Transverse colon (tissue), 4 donors: ENCODE measurements at places on chromosomes 3 and 15. TPM values are rescaled to one million over a fixed set of nuclear protein-coding genes. Genes with fewer than 3 reads are reported as not detected.

- peaks cover 20% of the 10 kb centered on the region for H3K4me1 ChIP-seq
- peak; percentile 16 for DNase-seq
- H3K27me3 ChIP-seq, result no peaks in the 10 kb centered on the region
- H3K27ac ChIP-seq, result peak overlapping the region; percentile 86
- H3K36me3 ChIP-seq, result no peaks in the 10 kb centered on the region
Measured at GRCh38 chr15:40322531-40323238, 807 bp upstream of the INAFM2 start.

Gene MED12L
- under 0.01 TPM for total RNA-seq

Gene CSPG5
- total RNA-seq, result 0.60 TPM

GRCh38 chr15:89559769-89560264 lies 15.5 kb upstream of the TICRR start:
- H3K36me3 ChIP-seq, result no peaks in the 10 kb centered on the region
- peaks cover 23% of the 10 kb centered on the region for H3K27me3 ChIP-seq
- H3K27ac ChIP-seq, result no peak overlapping the region
- DNase-seq, result no peak

GRCh38 chr3:171865191-171865865 lies 22.2 kb downstream of the TMEM212 start:
- no peak overlapping the region for H3K27ac ChIP-seq
- H3K4me1 ChIP-seq, result no peaks in the 10 kb centered on the region
- H3K4me3 ChIP-seq, result no peak overlapping the region
- DNase-seq, result no peak
- H3K36me3 ChIP-seq, result no peaks in the 10 kb centered on the region

Gene IL17RB
- 32.8 TPM for total RNA-seq

- no peak overlapping the region for H3K4me3 ChIP-seq
- H3K4me1 ChIP-seq, result no peaks in the 10 kb centered on the region
- no peak overlapping the region for H3K27ac ChIP-seq
- DNase-seq, result no peak
Measured at GRCh38 chr3:158528076-158528674, 42.8 kb upstream of the MLF1 start.

Gene LEO1
- total RNA-seq, result 27.2 TPM

GRCh38 chr15:35874260-35874905 lies 328.4 kb upstream of the DPH6 start:
- no peak overlapping the region for H3K27ac ChIP-seq
- no peaks in the 10 kb centered on the region for H3K36me3 ChIP-seq
- H3K27me3 ChIP-seq, result no peaks in the 10 kb centered on the region
- no peak overlapping the region for H3K4me3 ChIP-seq

DNA sequence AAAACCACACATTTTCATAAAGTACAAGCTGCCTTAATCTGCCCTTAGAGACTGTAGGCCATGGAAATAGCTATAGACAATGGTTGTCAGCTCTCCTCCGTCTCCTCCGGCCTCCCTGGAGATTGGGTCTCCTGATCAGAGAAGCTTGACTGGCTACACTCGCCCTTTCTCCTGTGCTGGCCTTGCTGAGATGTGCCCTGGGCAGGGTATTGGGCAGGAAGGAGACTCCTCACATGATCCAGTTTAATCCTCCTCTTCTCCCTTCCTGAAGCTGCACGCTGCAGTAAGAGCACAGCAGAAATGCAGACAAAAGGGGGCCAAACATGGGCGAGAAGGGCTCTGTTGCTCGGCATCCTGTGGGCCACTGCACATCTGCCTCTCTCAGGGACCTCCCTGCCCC lies at the start of gene SLC24A5:
Gene SLC24A5 (plus strand): TSS at position 246 of the 400 bp plus-strand sequence. CDS start 55 bp downstream, at position 301.
- H3K4me1 ChIP-seq, result no peaks in the 10 kb centered on the region
- no peak within 1 kb of the TSS for H3K4me3 ChIP-seq
- H3K27me3 ChIP-seq, result no peaks in the 10 kb centered on the region
- DNase-seq, result no peak
- H3K27ac ChIP-seq, result no peak within 1 kb of the TSS
- no peaks in the 10 kb centered on the region for H3K36me3 ChIP-seq

DNA sequence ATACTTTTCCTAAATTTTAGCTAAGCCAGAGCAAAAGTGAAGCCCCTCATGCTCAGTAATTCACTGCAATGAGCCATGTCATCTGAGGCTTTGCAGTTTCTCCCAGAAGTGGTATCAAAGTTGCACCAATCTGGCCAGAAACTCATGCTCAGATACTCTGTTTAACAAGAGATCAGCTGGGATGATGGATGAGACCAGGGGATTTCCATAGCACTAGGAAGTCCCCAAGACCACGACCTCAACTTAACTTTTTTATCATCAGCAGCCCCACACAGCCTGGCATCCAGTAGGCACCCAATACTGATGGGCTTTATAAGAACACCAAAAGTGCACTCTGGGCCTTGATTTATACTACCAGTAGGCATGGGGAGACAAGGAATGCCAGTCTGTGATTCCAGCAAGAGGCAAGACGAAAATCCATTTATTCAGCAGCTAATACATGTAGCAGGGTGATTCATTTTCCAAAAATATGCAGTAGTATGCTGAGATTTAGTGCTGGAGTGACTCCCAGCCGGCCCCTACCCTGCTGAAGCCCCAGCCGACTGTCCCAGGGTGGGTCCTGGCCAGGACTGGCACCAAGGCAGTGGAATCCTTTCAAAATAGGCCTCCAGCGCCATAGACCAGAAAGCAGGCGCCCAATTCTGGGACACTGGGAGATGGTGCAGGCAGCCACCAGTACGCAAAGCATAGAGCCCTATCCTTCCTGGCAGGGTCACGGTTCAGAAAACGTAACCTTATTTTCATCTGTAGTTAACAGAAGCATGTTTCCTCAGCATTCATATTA lies 612 bp upstream of the LDHAL6B start:
- H3K27me3 ChIP-seq, result no peaks in the 10 kb centered on the region
- no peaks in the 10 kb centered on the region for H3K4me1 ChIP-seq
- no peak overlapping the region for H3K27ac ChIP-seq
- H3K4me3 ChIP-seq, result no peak overlapping the region

DNA sequence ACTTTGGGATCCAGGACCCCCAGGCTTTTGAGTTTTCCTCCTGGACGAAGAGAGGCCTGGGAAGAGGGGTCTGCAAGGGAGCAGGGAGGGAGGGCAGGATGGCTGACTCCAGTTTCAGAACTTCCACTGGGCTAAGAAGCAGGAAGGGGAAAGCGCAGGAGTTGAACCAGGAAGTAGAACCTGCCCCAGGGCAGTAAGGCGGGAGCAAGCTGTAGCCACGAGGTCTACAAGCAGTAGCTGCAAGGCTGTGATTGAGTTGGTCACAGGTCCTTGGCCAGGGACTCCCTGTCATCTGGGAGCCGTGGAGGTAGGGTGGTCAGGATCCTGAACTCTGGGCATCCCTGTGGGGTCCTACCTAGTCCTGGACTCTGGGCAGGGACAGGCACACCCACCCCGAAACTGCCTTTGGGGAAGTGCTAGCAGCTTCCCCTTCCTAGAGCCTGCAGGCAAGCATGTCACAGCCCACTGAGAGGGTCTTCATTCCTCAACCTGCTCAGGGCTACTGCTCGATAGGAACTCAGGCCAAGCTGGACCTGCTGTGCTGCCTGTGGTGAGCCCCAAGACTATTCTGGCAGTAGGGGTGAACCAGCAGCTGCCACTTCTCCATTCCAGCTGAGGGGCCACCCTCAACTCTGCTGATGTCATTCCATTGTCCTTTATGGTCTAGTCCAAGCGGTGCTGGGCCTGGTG lies 5.8 kb upstream of the GNAI2 start:
- peaks cover 3% of the 10 kb centered on the region for H3K27me3 ChIP-seq
- DNase-seq, result no peak
- H3K4me3 ChIP-seq, result no peak overlapping the region
- H3K27ac ChIP-seq, result no peak overlapping the region

Gene HERC2
- 76.6 TPM for total RNA-seq

DNA sequence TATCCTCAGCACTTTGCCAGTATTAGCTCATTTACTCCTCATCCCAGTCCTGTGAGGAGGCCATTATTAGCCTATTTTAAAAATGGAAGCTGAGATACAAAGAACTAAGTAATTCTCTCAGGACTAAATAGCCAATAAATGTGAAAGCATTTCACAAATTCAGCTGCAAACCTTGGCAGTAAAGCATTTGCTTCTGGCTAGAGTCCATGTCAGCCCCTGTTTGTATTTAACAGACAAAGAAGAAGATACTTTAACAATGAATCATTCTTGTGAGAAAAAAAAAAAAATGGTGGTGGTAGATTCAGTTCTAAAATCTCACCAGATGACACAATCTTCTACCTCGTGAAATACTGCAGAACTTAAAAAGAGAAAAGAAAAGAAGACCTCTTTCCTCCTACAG lies 85.0 kb upstream of the CNTN6 start:
- H3K36me3 ChIP-seq, result no peaks in the 10 kb centered on the region
- H3K4me1 ChIP-seq, result no peaks in the 10 kb centered on the region
- H3K27ac ChIP-seq, result no peak overlapping the region
- H3K27me3 ChIP-seq, result no peaks in the 10 kb centered on the region
- no peak overlapping the region for H3K4me3 ChIP-seq

DNA sequence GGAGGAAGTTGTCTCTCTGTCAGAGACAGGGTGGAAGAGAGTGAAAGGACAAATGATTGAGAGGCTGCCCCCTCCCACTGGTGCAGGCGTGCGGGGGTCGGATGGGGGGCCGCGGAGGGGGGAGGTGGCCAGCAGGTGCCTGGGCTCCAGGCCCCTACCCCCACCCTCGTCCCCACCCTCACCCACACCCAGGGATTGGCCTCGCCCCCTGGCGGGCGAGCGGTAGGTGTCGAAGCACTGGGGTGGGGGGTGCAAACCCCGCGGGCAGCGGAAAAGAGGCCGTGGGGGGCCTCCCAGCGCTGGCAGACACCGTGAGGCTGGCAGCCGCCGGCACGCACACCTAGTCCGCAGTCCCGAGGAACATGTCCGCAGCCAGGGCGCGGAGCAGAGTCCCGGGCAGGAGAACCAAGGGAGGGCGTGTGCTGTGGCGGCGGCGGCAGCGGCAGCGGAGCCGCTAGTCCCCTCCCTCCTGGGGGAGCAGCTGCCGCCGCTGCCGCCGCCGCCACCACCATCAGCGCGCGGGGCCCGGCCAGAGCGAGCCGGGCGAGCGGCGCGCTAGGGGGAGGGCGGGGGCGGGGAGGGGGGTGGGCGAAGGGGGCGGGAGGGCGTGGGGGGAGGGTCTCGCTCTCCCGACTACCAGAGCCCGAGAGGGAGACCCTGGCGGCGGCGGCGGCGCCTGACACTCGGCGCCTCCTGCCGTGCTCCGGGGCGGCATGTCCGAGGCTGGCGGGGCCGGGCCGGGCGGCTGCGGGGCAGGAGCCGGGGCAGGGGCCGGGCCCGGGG lies at the start of gene KAT2B:
Gene KAT2B (plus strand): TSS at position 682 of the 783 bp plus-strand sequence. CDS start 32 bp downstream, at position 714.
- H3K27me3 ChIP-seq, result no peaks in the 10 kb centered on the region
- peaks cover 38% of the 10 kb centered on the region for H3K4me1 ChIP-seq
- H3K4me3 ChIP-seq, result peak within 1 kb of the TSS; percentile 84
- DNase-seq, result peak; percentile 85
- no peaks in the 10 kb centered on the region for H3K36me3 ChIP-seq
- peak within 1 kb of the TSS; percentile 100 for H3K27ac ChIP-seq

DNA sequence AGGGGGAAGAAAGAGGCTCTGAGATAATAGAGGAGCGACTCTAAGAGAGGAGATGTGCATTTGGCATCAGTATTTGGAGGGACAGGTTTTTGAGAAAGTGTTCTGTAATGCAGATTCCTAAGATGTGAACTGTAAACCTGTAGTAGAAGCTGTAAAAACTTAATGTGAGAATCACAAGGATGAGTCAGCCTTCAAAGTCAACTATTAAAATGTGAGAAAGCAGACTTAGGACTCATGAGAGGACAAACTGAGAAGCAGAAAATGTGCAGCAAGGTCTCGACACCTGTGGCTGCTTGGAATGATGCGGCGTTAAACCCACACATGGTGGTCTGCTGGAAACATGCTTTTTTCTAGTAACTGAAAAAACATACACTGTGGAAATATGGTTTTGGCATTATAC lies 36.0 kb downstream of the USP13 start:
- no peaks in the 10 kb centered on the region for H3K36me3 ChIP-seq
- no peaks in the 10 kb centered on the region for H3K4me1 ChIP-seq

DNA sequence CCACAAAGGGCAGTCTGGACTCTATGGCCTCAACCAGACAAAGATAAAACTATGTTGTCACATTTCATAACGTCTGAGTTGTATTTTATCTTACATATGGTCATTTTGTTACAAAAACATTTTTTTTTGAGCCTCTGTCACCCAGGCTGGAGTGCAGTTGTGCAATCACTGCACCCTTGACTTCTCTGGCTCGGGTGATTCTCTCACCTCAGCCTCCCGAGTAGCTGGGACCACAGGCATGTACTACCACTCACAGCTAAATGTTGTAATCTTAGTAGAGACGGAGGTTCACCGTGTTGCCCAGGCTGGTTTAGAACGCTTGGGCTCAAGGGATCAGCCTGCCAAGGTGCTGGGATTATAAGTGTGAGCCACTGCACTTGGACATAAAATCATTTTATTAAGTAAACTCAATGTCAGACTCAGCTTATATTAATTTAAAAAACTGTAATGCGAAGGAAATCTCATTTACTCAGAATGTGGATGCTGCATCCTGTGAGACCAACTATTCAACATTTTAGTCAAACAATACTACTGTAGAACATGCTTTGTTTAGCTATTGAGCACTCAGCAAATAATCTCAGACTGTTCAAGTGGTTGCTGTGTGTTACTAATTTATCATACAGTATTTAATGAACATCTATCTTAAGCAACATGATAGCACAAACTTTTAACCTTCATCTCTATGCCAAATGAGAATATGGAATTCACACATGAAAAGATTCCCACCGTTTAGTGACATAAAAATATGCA lies 209.2 kb downstream of the TBL1XR1 start:
- no peak for DNase-seq
- no peak overlapping the region for H3K27ac ChIP-seq
- no peaks in the 10 kb centered on the region for H3K27me3 ChIP-seq
- H3K4me3 ChIP-seq, result no peak overlapping the region
- no peaks in the 10 kb centered on the region for H3K4me1 ChIP-seq

GRCh38 chr3:157107644-157108133 lies 52.3 kb downstream of the CCNL1 start:
- H3K27ac ChIP-seq, result peak overlapping the region; percentile 70
- H3K4me3 ChIP-seq, result no peak overlapping the region
- DNase-seq, result no peak
- H3K4me1 ChIP-seq, result peaks cover 42% of the 10 kb centered on the region
- no peaks in the 10 kb centered on the region for H3K27me3 ChIP-seq

GRCh38 chr3:128491941-128492670 lies 895 bp downstream of the GATA2 start:
- DNase-seq, result no peak
- no peak overlapping the region for H3K27ac ChIP-seq
- H3K4me3 ChIP-seq, result peak overlapping the region; percentile 3
- peaks cover 100% of the 10 kb centered on the region for H3K27me3 ChIP-seq
- H3K36me3 ChIP-seq, result no peaks in the 10 kb centered on the region
- peaks cover 32% of the 10 kb centered on the region for H3K4me1 ChIP-seq

Gene FEM1B
- 64.7 TPM for total RNA-seq

DNA sequence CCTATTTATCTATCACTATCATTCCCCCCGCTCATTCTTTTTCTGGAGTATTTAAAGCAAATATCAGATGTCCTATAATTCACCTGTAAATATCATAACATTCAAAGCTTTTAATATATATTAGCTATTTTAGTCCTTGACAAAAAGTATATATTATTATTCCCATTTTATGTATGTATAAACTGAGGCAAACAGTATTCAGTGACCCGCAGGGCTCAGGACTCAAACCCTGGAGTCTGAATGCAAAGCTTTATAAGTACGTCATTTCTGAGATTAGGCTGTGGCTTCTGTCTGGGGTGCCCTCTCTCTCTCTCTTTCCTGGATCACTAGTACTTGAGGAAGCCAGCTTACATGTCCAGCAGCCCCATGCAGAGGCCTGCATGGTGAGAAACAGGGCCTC lies 20.4 kb upstream of the PDCD6IP start:
- no peaks in the 10 kb centered on the region for H3K36me3 ChIP-seq
- H3K27me3 ChIP-seq, result no peaks in the 10 kb centered on the region
- no peak overlapping the region for H3K27ac ChIP-seq
- no peak overlapping the region for H3K4me3 ChIP-seq

GRCh38 chr15:88174571-88174970 lies 82.0 kb downstream of the NTRK3 start:
- no peaks in the 10 kb centered on the region for H3K36me3 ChIP-seq
- no peaks in the 10 kb centered on the region for H3K4me1 ChIP-seq
- no peak overlapping the region for H3K4me3 ChIP-seq
- no peaks in the 10 kb centered on the region for H3K27me3 ChIP-seq
- DNase-seq, result no peak
